ENCODE measurements at places on chromosomes 4 and X.

- DNase-seq = no peak
Measured at GRCh38 chr4:78645853-78646757, 94.5 kb downstream of the ANXA3 start.

DNA sequence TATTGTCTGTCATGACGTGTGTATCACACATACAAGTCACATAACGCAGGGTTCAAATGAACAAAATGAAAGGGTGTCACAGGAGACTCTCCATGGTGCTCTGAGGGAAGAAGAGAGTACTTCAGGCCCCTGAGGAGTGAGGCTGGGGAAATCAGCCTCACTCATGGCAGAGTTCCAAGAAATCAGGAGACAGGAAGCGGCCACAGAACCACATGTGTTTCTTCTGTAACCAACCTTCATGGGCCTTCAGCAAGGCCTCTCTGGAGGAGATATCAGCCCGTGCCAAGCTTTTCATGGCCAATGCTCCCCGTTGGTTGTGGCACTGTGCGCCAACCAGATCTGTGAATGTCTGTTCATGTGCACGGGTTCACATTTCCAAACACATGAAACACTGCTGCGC is 76.0 kb downstream of the NAT8L start:
- DNase-seq = no peak

GRCh38 chr4:187357821-187358220 is 634.2 kb upstream of the FAT1 start:
- no peak for DNase-seq

DNA sequence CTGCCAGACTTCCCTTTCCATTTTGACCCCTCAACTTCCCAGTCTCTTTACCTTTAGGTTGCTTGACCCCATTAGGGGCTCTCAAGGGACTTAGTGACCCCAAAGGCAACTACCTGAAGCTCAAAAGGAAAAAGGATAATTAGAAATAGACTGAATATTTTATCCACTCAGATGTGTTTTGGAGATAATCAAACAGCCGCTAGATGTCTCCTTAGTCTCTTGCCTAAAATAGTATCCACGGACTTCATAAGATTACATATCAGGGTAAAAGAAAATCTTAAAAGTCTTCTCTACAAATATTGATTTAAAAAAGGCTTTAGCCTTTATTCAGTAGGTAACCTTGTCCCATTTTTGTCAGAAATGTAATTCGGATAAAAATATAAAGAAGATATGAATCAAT is 21.0 kb upstream of the RHOXF2 start:
- no peak for DNase-seq

GRCh38 chrX:110964786-110965185 is 131.2 kb upstream of the PAK3 start:
- DNase-seq = no peak

DNA sequence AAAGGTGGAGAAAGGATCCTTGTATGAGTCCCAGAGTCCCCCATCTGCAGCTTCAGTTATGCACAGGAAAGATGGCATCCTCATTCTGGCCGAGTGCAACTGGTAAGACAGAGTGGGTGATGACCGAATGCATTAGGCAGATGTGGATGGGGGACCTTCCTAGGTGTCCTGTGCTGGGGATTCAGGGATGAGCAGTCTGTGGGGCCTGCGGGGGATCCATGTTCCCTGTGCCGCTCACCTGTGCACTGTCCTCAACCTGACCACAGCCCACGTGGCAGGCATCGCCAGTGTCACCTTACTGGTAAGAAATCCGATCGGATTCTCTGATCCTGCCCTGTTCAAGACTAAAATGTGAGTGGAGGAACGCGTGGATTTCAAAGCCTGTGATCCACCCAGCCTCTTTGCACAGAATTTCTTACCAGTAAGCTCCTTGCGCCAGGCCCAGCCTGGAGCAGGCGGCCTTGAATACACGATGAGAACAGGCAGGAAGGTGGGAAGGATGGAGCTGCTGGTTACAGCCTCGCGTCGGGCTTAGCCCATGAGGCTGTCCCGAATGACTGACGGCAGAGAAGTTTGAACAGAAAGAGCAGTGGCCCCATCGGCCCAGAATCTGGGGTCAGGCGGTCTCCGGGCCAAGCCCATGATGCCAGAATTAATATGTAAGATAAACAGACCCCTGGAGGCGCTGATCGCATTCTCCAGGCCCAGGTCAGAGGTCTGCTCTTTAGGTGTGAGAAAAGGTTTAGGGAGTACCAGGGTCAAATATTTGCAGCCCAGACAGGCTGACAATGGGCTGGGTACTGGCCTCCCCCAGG is 56.5 kb downstream of the CPZ start:
- DNase-seq = no peak

GRCh38 chrX:56783996-56784620 is 55.1 kb downstream of the NBDY start:
- no peak for DNase-seq

DNA sequence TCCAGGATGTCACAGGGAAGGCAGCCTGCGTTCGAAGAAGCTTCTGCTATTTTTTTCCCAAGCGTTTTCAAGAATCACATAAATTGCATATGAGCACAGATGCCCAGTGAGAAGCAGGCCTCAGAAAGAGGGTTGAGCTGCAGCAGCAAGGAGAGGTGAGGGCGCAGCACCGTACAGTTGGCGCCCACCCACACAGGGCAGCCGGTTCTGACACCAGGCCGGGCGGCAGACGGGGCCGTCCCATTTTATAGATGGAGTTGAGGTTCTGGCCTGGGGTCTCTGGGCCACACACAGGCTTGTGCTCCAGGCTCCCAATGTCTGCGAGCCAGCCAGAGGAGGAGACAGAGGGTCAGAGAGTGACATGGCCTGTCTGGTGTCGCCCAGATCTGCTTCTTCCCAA is 22.8 kb downstream of the CPZ start:
- DNase-seq = no peak

DNA sequence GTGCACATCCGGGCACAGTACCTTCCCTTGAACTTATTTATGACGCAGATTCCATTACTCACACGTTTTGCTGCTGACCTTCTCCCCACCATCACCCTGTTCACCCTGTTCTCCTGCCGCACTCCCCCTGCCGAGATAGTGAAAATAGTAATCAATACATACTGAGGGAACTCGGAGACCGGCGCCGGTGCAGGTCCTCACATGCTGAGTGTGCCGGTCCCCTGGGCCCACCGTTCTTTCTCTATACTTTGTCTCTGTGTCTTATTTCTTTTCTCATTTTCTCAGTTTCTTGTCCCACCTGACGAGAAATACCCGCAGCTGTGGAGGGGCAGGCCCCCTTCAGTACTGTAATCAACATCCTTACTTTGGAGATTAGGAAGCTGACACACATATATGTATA is 1337.1 kb upstream of the PABPC4L start:
- DNase-seq = no peak

GRCh38 chrX:2654436-2655340 is 36.4 kb upstream of the CD99 start:
- no peak for DNase-seq

DNA sequence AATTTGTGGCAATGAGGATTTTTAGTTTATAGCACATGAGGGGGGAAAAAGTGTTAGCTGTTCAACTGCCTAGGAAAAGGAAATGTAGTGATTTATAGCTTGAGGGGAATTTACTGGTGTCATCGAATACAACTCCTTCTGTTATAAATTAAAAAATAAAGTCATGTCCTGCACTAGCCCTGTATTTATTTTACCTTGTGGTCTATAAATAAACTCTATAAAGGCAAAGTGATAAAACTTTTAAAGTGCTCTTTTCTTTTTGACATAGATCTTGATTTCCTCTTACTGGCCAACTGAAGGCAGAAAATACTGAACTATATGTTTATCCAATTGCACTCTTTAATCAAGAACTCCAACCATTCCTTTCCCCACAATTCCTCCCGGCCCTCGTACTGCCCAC is 672.1 kb upstream of the SLIT2 start:
- DNase-seq = no peak

GRCh38 chr4:95470622-95471021 is 78.2 kb downstream of the UNC5C start:
- DNase-seq = no peak

DNA sequence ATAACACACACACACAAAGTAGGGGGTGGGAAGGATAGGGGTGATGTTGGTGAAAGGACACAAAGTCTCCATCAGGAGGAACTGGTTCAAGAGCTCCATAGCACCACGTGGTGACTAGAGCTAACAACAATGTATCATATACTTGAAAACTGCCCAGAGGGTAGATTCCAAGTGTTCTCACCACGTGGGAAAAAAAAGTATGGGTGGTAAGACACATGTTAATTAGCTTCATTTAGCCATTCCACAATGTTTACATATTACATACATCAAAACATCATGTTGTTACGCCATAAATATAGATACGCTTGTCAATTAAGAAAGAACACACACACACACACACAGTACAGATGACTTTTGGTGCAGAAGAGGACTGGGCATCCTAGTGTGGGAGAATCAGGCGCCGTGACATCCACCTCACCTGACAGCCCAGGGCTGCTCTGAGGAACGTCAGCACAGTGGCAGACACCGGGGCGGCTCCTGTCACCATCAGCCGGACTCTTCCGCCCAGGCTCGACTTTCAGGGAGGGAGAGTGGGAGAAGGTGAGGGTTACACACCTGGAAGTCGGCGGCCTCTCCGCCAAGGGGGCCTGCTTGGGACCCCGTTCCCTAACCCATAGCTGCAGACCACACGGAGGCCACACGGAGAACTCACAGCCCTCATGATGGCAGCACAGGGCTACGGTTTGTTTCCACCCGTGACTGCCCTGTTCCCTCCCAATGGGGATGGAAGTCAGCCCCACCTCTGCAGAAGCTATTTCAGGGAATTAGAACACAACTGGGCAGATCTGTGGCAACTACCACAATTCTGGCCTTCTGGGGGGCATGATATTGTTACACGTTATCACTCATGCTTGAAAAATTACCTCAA is 31.8 kb upstream of the CENPU start:
- no peak for DNase-seq

DNA sequence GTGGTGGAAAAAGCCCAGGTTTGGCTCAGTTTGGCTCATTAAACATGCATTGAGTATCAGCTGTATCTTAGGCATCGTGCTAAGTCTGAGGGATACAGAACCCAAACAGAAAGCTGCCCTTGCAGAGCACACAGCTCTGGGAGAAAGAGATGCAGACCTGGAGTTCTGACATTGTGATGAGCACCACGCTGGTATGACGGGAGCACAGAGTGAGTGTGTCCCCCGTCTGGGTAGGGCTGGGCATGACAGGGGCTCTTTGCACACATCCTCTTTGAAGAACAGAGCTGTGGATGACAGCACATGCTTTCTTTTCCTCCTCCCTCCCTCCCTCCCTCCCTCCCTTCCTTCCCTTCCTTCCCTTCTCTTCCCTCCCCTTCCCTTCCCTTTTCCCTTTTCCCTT is 52.2 kb downstream of the CLCN4 start:
- no peak for DNase-seq

DNA sequence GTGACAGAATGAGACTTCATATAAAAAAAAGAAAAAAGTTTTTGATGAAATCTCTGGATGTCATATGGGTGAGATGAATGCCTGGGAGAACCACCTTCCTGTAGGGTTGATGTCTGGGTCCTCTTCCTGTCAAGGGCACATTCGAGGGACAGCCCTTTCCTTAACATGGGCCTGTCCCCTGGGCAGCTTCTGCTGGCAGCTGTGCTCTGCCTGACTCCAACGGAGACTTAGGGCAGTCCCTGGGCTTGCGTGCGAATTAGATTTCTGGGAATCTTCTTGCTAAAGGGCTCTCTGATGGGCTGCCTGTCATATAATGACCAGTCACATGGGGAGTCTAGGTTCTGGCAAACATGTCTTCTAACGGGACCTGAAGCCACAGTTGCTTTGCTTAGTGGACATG is 40.7 kb downstream of the TNIP2 start:
- no peak for DNase-seq

DNA sequence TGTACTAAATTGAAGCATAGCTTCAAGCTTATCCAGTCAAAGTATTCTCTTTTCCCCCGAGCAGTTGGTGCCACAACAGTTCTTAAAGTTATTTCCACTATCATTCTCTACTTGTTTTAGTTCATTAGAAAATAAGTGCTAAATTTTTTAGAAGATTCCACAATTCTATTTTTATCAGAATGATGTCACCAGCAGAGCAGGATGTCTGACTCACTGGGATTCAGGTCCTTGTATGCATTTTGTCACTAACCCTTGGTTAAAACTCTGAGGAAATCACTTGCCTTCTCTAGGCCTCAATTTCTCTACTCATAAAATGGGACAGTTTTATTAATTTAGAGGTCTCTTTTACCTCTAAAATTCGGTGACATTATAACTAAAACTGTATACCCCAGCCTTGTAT is 3.4 kb downstream of the DDX53 start:
- DNase-seq = no peak

GRCh38 chr4:7630568-7631287 is 196.0 kb upstream of the PSAPL1 start:
- DNase-seq = no peak

- no peak for DNase-seq
Measured at GRCh38 chrX:39944416-39944815, 153.3 kb downstream of the BCOR start.
